ENCODE measurements at places on chromosomes 4 and X.

DNA sequence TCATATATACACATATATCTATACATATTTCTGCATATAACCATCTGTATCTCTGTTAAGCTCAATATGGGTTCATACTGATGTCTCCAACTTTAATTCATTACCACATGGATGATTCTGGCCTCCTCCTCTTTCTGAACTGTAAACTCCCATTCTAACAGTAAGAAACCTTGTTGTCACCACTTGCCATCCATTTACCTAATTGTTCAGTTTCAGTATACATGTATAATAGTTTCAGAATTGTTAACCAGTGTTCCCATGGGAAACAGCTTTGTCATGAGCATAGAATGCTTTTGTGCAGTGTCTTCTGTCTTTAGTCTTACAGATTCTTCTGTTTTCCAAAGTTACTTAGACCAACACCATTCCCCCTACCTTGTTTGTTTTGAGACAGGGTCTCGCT is 35.9 kb downstream of the SLC9A6 start:
- H3K4me3 ChIP-seq = no peak overlapping the region
- no peaks in the 10 kb centered on the region for H3K4me1 ChIP-seq
- no peak for DNase-seq
- H3K27me3 ChIP-seq = no peaks in the 10 kb centered on the region
- peaks cover 15% of the 10 kb centered on the region for H3K36me3 ChIP-seq

DNA sequence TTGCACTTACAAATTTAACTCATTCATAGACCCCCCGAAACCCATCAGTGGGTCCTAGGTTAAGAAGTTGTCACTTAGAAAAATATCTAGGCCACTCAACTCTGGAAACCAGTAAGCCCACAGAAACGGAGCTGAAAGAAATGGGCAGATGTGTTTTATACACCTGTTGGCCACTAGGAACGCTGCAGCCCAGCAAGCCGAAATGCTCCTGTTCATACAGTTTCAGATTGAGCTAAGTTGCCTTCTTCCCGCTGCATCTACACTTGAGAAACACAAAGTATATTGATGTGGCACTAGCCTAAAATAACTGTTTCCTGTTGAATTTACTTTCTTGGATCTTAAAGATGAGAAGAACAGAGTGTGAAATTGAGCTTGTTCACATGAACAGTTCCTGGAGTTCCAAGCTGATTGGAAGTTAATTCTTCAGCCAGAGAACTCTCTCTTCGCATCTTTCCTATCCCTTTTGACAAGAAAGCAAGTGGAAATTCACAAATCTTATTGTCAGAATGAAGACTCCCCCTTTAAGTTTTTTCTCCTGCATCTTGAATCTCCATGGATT is 174.1 kb downstream of the RBMX2 start:
- no peak for DNase-seq
- H3K36me3 ChIP-seq = no peaks in the 10 kb centered on the region
- no peak overlapping the region for H3K4me3 ChIP-seq
- no peak overlapping the region for H3K27ac ChIP-seq

DNA sequence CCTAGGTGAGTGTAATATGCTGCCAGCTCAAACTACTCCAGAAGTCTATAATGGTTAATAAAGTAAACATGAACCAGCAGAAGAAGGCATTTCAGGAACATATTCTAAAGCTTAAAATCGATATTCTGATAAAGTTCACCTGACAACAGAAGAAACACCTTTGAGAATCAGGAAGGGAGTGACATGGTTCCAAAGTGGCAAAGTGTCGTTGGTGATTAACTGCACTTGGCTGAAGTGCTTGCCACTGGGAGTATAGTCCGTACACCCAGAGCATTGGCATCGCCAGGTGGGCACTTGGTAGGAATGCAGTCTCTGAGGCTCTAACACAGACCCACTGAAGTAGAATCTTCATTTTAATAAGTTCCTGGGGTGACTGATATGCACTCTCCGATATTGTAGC is 76.0 kb upstream of the H2AZ1 start:
- no peak for DNase-seq
- peaks cover 11% of the 10 kb centered on the region for H3K4me1 ChIP-seq
- H3K27ac ChIP-seq = no peak overlapping the region
- no peaks in the 10 kb centered on the region for H3K27me3 ChIP-seq
- H3K4me3 ChIP-seq = no peak overlapping the region

- H3K4me1 ChIP-seq = no peaks in the 10 kb centered on the region
- no peak overlapping the region for H3K4me3 ChIP-seq
- no peaks in the 10 kb centered on the region for H3K36me3 ChIP-seq
These were observed 921.7 kb upstream of the EPHA5 start for GRCh38 chr4:66591968-66592367.

GRCh38 chrX:11528623-11529022 is 137.1 kb downstream of the ARHGAP6 start:
- H3K36me3 ChIP-seq = no peaks in the 10 kb centered on the region
- no peaks in the 10 kb centered on the region for H3K27me3 ChIP-seq
- H3K4me1 ChIP-seq = no peaks in the 10 kb centered on the region
- H3K4me3 ChIP-seq = no peak overlapping the region
- no peak overlapping the region for H3K27ac ChIP-seq

DNA sequence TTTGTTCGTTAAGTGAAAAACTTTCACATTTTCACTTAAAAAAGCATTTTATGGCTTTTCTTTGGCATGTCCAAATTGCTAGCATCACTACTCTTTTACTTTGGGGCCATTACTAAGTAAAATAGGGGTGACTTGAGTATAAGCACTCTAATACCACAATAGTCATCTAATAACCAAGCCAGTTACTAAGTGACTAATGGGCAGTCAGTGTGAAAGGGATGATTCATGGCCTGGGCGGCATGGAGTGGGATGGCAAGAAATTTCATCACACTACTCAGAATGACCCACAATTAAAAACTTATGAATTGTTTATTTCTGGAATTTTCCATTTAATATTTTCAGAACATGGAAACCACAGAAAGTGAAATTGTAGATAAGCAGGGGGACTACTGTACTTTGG is 60.9 kb downstream of the BMP15 start:
- no peaks in the 10 kb centered on the region for H3K4me1 ChIP-seq
- no peak for DNase-seq
- no peak overlapping the region for H3K4me3 ChIP-seq
- H3K27ac ChIP-seq = no peak overlapping the region
- H3K27me3 ChIP-seq = no peaks in the 10 kb centered on the region
- H3K36me3 ChIP-seq = no peaks in the 10 kb centered on the region

DNA sequence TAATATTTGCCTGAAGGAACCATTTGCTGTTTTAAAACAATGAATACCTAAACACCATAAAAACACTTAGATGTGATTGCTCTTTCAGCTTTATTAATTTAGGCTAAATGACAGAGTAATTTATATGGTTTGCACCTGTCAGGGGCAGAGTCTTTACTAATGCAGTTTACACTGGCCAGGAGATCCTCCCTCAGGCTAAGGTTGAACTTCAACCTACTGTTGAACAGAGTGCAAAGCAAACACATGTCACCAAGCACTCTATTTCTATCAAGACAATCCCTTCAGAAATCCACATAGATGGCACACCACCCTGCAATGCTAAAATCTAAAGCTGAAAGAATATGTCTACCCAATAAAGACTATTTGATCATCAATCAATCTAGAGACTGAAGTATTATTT is 147.3 kb downstream of the KLHL13 start:
- H3K27ac ChIP-seq = no peak overlapping the region
- DNase-seq = no peak
- H3K36me3 ChIP-seq = no peaks in the 10 kb centered on the region
- H3K4me1 ChIP-seq = peaks cover 17% of the 10 kb centered on the region
- no peak overlapping the region for H3K4me3 ChIP-seq
- no peaks in the 10 kb centered on the region for H3K27me3 ChIP-seq

GRCh38 chr4:105119356-105119755 is 27.3 kb upstream of the TET2 start:
- no peaks in the 10 kb centered on the region for H3K27me3 ChIP-seq
- H3K36me3 ChIP-seq = no peaks in the 10 kb centered on the region
- H3K4me1 ChIP-seq = no peaks in the 10 kb centered on the region
- H3K4me3 ChIP-seq = no peak overlapping the region

- H3K27me3 ChIP-seq = no peaks in the 10 kb centered on the region
- no peak overlapping the region for H3K27ac ChIP-seq
- no peak for DNase-seq
- no peak overlapping the region for H3K4me3 ChIP-seq
- no peaks in the 10 kb centered on the region for H3K4me1 ChIP-seq
These were observed 221.4 kb downstream of the TACR3 start for GRCh38 chr4:103498161-103499070.

- H3K4me1 ChIP-seq = peaks cover 17% of the 10 kb centered on the region
- H3K27ac ChIP-seq = no peak overlapping the region
- no peaks in the 10 kb centered on the region for H3K36me3 ChIP-seq
- no peak overlapping the region for H3K4me3 ChIP-seq
These were observed 1.3 kb upstream of the SOD3 start for GRCh38 chr4:24794051-24794450.

- H3K4me3 ChIP-seq = no peak overlapping the region
- no peak overlapping the region for H3K27ac ChIP-seq
- no peaks in the 10 kb centered on the region for H3K27me3 ChIP-seq
- DNase-seq = no peak
- no peaks in the 10 kb centered on the region for H3K4me1 ChIP-seq
These were observed 36.7 kb downstream of the SMPX start for GRCh38 chrX:21721195-21721594.

GRCh38 chr4:30181512-30181911 is 538.7 kb upstream of the PCDH7 start:
- H3K27ac ChIP-seq = no peak overlapping the region
- no peak overlapping the region for H3K4me3 ChIP-seq
- H3K36me3 ChIP-seq = no peaks in the 10 kb centered on the region
- H3K4me1 ChIP-seq = no peaks in the 10 kb centered on the region
- no peaks in the 10 kb centered on the region for H3K27me3 ChIP-seq
- DNase-seq = no peak

DNA sequence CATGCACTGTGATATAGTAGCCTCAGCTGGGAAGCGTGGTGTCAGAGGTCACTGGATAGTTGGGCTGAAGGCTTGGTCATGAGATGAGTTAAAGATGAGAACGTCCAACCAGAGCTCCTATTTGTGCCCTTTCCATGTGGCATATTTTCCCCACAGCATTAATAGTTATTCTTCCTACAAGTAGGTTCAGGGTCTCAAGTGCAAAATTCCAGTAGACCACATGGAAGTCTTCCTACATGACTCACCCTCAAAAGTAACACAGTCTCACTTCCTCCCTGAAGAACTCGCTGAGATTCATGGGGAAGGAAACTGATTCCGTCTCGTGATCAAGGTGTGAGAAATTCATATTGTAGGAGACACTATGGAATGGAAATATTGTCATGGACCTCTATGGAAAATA is 1212.5 kb upstream of the PRKX start:
- H3K4me1 ChIP-seq = no peaks in the 10 kb centered on the region
- no peaks in the 10 kb centered on the region for H3K27me3 ChIP-seq
- no peak for DNase-seq
- no peak overlapping the region for H3K4me3 ChIP-seq

GRCh38 chr4:528835-529234 is 29.8 kb downstream of the PIGG start:
- no peaks in the 10 kb centered on the region for H3K27me3 ChIP-seq
- peaks cover 18% of the 10 kb centered on the region for H3K36me3 ChIP-seq
- no peak overlapping the region for H3K4me3 ChIP-seq
- peak overlapping the region; percentile 47 for H3K27ac ChIP-seq
- H3K4me1 ChIP-seq = no peaks in the 10 kb centered on the region

DNA sequence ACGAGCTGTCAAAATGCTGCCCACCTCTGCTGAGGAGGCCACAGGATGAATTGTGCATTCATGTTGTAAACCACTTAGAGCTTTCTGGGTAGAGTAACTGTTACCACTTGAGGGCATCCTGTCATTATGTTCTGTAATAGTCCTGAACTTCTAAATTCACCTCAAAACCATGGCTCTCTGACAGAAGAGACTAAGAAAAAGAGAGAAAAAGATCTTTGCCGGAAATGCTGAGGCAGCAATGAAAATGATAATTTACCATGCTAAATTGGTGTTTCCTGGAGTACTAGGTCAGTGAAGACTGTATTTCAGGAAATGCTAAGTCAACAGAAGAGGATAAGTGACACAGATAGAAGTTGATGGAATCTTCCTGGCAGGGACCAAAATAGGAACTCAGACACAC is 942.3 kb upstream of the SLIT2 start:
- no peaks in the 10 kb centered on the region for H3K36me3 ChIP-seq
- no peak overlapping the region for H3K4me3 ChIP-seq
- H3K27ac ChIP-seq = no peak overlapping the region
- DNase-seq = no peak
- peaks cover 10% of the 10 kb centered on the region for H3K4me1 ChIP-seq
- H3K27me3 ChIP-seq = peaks cover 4% of the 10 kb centered on the region

DNA sequence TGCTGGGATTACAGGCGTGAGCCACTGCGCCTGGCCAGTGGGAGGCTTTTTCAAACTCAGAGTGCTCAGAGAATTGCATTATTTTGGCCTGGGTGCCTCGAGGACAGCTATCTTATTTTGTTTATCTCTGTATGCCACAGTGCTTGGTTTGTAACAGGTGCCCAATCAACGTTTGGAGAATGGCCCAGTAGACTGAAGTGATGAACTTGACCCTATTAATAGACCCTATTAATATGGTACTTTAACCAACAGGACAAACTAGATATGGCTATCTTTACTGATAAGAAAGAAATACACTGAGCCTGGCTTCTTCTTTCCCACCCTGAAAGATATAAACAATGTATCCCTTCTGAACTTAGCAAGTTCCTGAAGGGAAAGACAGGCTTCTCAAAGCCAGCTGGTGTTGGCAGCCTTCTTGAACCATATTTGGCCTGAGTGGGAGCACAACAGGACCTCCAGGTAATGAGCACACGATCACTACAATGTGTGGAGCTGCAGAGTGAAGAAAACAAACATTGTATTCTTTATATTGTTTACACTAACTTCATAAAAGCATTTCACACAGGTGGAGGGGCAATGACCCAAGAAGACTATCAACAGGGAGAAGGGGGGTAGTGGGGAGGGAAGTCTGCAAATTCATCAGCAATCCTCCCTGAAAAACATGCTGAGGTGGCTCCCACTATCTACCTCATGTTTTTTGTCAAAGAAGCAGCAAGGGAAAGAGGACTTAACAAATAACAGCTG is 41.7 kb downstream of the PRPS1 start:
- no peak overlapping the region for H3K27ac ChIP-seq
- peaks cover 6% of the 10 kb centered on the region for H3K4me1 ChIP-seq
- H3K27me3 ChIP-seq = no peaks in the 10 kb centered on the region
- H3K36me3 ChIP-seq = no peaks in the 10 kb centered on the region
- no peak for DNase-seq

- no peak overlapping the region for H3K4me3 ChIP-seq
- no peak for DNase-seq
- H3K27ac ChIP-seq = no peak overlapping the region
- H3K36me3 ChIP-seq = no peaks in the 10 kb centered on the region
- no peaks in the 10 kb centered on the region for H3K27me3 ChIP-seq
These were observed 266.6 kb downstream of the NKX6-1 start for GRCh38 chr4:84232309-84233095.

All from type B pancreatic cell (in vitro differentiated cells).